Lung (tissue), 17 donors: ENCODE measurements at places on chromosomes 6 and 20. TPM values are rescaled to one million over a fixed set of nuclear protein-coding genes. Genes with fewer than 3 reads are reported as not detected.

COL19A1 gene
- 4.4 TPM for total RNA-seq

RSPO3 gene
- total RNA-seq, result 5.5 TPM

MYCT1 gene
- 17.2 TPM for total RNA-seq

FAM209A gene
- not detected for total RNA-seq

SIRPA gene
- total RNA-seq, result 79.9 TPM

SLC17A5 gene
- 19.2 TPM for total RNA-seq

THBD gene
- total RNA-seq, result 101 TPM

MYLK4 gene
- 0.86 TPM for total RNA-seq

DNA sequence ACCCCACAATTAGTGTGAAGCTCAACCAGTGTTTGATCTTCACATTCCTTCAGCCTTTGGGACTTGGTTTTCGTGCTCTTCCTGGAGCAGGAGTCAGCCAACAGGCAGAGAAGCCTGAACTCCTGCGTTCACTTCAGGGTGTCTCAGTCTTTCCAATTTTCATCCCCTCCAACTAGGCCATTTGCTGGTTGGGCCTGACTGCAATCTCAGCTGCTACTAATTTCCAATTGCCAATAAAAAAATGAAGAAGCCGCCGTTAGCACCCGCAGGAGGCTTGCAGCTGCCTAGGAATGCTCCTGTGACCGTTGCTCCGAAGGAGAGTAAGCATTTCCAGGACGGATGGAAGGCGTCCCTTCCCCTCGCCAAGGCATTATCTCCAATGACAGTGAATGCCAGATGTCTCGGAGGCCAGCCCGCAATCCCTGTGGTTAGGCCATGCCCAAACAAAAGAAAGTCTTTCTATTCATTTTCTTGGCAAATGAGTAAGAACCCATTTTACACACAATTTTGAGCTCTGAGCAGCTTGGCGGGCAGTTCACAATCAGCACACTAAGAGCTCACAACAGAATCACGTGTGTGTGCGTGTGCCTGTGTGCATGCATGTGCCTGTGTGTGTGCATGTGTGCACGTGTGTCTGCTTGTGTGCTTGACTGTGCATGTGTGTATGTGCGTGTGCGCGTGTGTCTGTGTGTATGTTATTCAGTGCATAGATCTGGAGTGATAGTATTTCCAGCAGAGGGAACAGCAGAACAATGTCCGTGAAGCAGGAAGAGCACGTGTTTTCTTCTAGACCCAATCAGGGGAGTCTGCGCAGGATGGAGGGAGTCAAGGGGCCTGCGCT, 301.2 kb downstream of the SMOC2 start:
- H3K27ac ChIP-seq, result no peak overlapping the region
- H3K27me3 ChIP-seq, result peaks cover 17% of the 10 kb centered on the region
- no peaks in the 10 kb centered on the region for H3K36me3 ChIP-seq
- DNase-seq, result no peak

- no peak overlapping the region for H3K4me3 ChIP-seq
- H3K4me1 ChIP-seq, result no peaks in the 10 kb centered on the region
- DNase-seq, result no peak
These were observed 94.8 kb upstream of the NHSL1 start for GRCh38 chr6:138593909-138594757.

- no peaks in the 10 kb centered on the region for H3K27me3 ChIP-seq
- no peak for DNase-seq
These were observed 732.1 kb downstream of the EPHA7 start for GRCh38 chr6:92687278-92687677.

DNA sequence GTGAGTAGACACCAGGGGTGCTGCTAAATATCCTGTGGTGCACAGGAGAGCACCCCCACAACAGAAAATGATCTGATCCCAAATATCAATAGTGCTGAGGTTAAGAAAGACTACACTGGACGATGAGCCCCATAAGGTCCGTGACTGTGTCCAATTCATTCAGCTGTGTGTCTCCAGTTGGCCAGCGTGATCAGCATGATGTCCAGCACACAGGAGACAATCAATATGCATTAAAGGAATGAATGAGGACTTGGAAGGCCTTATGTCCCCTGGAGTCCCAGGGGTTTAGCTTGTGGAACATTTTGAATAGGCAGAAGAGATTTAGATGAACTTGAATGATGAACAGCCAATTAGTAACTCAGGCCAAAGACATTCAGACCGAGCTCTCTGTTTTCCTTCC, 6.3 kb downstream of the PPP1R16B start:
- H3K36me3 ChIP-seq, result no peaks in the 10 kb centered on the region
- no peak for DNase-seq
- H3K4me3 ChIP-seq, result no peak overlapping the region
- no peak overlapping the region for H3K27ac ChIP-seq

GRCh38 chr6:393391-394221, 2.1 kb downstream of the IRF4 start:
- no peaks in the 10 kb centered on the region for H3K36me3 ChIP-seq
- H3K4me1 ChIP-seq, result no peaks in the 10 kb centered on the region
- H3K27me3 ChIP-seq, result peaks cover 73% of the 10 kb centered on the region

DNA sequence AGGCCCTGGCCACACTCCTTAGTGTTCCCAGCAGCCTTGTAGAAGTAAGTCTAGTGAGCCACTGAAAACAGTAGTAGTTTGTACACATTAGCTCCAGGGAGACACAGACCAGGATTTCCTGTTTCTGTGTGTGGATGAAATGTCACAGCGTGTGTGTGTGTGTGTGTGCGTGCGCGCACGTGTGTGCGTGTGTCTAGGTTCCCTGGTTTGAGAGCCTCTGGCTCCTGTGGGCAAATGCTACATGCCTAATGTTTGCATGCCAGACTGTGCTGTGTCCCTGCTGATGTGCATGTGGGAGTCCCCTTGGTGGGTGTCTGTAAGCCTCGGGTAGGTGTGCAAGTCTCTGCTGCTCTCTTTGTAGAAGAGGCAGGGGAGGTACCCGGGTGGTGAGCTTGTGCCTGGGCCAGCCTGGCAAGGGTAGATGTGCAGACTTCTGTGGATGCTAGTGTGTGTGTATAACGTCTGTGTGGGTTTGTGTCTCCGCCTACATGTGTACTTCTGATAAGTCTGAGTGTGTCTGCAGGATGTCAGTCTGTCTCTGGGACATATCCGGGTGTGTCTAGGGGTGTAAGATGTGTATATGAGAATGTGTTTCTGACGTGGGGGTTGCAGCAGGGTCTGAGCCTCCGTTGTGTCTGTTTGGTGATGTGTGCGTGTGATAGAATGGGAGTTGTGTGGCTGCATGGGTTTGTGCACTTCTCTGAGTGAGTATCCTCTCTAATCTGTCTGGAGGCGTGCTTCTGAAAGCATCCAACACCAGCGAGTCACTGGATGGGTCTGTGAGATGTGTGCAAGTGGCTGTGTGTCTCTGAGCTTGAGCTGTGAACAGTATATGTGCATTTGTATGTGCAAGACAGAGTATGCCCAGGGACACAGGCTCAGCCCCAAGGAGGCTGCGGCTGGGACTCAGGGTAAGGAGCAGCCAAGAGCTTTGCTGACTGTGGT, 19.0 kb upstream of the TLDC2 start:
- no peaks in the 10 kb centered on the region for H3K27me3 ChIP-seq
- H3K4me3 ChIP-seq, result no peak overlapping the region
- peaks cover 13% of the 10 kb centered on the region for H3K36me3 ChIP-seq
- peaks cover 47% of the 10 kb centered on the region for H3K4me1 ChIP-seq

GRCh38 chr20:58839474-58839874, 11.2 kb downstream of the GNAS-AS1 start:
- no peak overlapping the region for H3K4me3 ChIP-seq
- no peaks in the 10 kb centered on the region for H3K4me1 ChIP-seq
- DNase-seq, result peak; percentile 62
- no peak overlapping the region for H3K27ac ChIP-seq

- no peak for DNase-seq
- H3K4me1 ChIP-seq, result no peaks in the 10 kb centered on the region
- no peak overlapping the region for H3K4me3 ChIP-seq
- no peaks in the 10 kb centered on the region for H3K27me3 ChIP-seq
- no peaks in the 10 kb centered on the region for H3K36me3 ChIP-seq
These were observed 756.4 kb upstream of the MMS22L start for GRCh38 chr6:98039443-98039842.

DNA sequence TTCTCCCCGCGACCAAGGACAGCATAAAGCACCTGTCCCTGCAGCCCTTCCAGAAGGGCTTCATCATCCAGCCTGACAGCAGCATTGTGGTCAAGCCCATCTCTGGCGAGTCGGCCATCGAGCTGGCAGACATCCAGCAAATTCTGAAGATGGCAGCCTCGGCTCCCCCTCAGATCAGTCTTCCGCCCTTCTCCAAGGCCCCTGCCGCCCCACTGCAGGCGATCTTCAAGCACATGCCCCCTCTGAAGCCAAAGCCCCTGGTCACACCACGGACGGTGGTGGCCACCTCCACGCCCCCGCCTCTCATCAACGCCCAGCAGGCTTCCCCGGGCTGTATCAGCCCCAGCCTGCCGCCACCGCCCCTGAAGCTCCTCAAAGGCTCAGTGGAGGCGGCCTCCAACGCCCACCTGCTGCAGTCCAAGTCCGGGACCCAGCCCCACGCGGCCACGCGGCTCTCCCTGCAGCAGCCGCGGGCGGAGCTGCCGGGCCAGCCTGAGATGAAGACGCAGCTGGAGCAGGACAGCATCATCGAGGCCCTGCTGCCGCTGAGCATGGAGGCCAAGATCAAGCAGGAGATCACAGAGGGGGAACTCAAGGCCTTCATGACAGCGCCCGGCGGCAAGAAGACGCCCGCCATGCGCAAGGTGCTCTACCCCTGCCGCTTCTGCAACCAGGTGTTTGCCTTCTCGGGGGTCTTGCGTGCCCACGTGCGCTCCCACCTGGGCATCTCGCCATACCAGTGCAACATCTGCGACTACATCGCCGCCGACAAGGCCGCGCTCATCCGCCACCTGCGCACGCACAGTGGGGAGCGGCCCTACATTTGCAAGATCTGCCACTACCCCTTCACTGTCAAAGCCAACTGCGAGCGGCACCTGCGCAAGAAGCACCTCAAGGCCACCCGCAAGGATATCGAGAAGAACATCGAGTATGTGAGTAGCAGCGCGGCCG, 83.3 kb downstream of the SSR1 start:
- peaks cover 2% of the 10 kb centered on the region for H3K4me1 ChIP-seq
- H3K4me3 ChIP-seq, result no peak overlapping the region
- no peak overlapping the region for H3K27ac ChIP-seq
- peaks cover 67% of the 10 kb centered on the region for H3K36me3 ChIP-seq
- DNase-seq, result no peak

DNA sequence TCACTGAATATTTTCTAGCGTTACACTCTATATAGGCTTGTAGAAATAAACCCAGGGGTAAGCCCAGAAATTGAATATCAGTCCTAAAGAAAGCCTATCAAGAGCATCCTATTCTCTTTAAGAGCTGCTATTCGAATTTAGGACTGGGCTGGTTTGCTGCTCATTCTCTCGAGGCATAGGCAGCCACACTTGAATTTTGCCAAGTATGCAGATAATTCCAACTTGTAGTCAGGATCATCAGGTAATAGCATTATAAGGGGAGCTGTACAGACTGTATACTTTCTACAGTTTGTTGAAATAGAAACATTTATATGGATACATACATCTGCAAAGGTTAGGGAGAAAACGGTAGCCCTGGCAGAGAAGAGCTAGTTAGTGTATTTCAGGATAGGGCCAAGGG, 2.1 kb upstream of the ZBTB2 start:
- H3K4me1 ChIP-seq, result peaks cover 26% of the 10 kb centered on the region
- no peaks in the 10 kb centered on the region for H3K27me3 ChIP-seq
- no peak overlapping the region for H3K27ac ChIP-seq
- no peak for DNase-seq

GRCh38 chr6:167645368-167645767, 181.3 kb upstream of the AFDN start:
- H3K27me3 ChIP-seq, result no peaks in the 10 kb centered on the region
- H3K4me3 ChIP-seq, result no peak overlapping the region
- H3K27ac ChIP-seq, result no peak overlapping the region
- no peaks in the 10 kb centered on the region for H3K4me1 ChIP-seq
- no peak for DNase-seq

- H3K4me3 ChIP-seq, result no peak overlapping the region
- H3K36me3 ChIP-seq, result no peaks in the 10 kb centered on the region
- no peak for DNase-seq
- H3K27me3 ChIP-seq, result no peaks in the 10 kb centered on the region
These were observed 166.9 kb upstream of the SALL4 start for GRCh38 chr20:51969191-51969590.

- H3K4me1 ChIP-seq, result peaks cover 6% of the 10 kb centered on the region
- no peak overlapping the region for H3K4me3 ChIP-seq
- H3K36me3 ChIP-seq, result no peaks in the 10 kb centered on the region
- no peak overlapping the region for H3K27ac ChIP-seq
- DNase-seq, result no peak
These were observed 62.6 kb upstream of the STMND1 start for GRCh38 chr6:17039266-17039665.

- H3K36me3 ChIP-seq, result no peaks in the 10 kb centered on the region
- H3K27ac ChIP-seq, result no peak overlapping the region
- no peaks in the 10 kb centered on the region for H3K4me1 ChIP-seq
- no peak for DNase-seq
- no peaks in the 10 kb centered on the region for H3K27me3 ChIP-seq
- no peak overlapping the region for H3K4me3 ChIP-seq
These were observed 37.9 kb upstream of the SLC23A2 start for GRCh38 chr20:5039255-5039657.

- H3K27ac ChIP-seq, result no peak overlapping the region
- no peaks in the 10 kb centered on the region for H3K36me3 ChIP-seq
- H3K27me3 ChIP-seq, result no peaks in the 10 kb centered on the region
These were observed 137.2 kb downstream of the BACH2 start for GRCh38 chr6:90159452-90159851.

GRCh38 chr6:7540595-7540994, 876 bp upstream of the DSP start:
- peaks cover 22% of the 10 kb centered on the region for H3K27me3 ChIP-seq
- H3K36me3 ChIP-seq, result no peaks in the 10 kb centered on the region
- peak; percentile 50 for DNase-seq
- H3K27ac ChIP-seq, result no peak overlapping the region
- peaks cover 13% of the 10 kb centered on the region for H3K4me1 ChIP-seq

DNA sequence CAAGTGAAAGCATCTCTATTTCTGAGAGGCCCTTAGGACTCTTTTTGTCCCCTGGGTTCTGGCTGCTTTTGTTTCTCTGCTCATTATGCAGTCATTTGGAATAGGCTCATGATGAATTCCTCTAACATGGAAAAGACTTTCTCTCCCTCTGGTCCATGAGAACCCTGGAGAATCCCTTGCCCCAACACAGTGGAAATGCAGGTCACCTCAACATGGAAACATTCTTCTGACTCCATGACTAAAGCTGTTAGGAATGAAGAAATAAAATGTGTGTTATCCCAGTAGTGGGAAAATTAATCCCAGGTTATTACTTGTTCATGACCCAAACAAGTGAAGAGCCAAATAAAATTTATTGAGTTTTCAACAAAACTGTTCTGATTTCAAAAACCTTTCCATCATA, 458.6 kb downstream of the EPM2A start:
- H3K27me3 ChIP-seq, result no peaks in the 10 kb centered on the region
- no peaks in the 10 kb centered on the region for H3K36me3 ChIP-seq
- H3K4me1 ChIP-seq, result no peaks in the 10 kb centered on the region
- no peak for DNase-seq
- H3K27ac ChIP-seq, result no peak overlapping the region
- no peak overlapping the region for H3K4me3 ChIP-seq

- H3K27me3 ChIP-seq, result no peaks in the 10 kb centered on the region
- H3K36me3 ChIP-seq, result no peaks in the 10 kb centered on the region
- no peak for DNase-seq
- H3K27ac ChIP-seq, result no peak overlapping the region
- H3K4me3 ChIP-seq, result no peak overlapping the region
- peaks cover 3% of the 10 kb centered on the region for H3K4me1 ChIP-seq
These were observed 2.0 kb upstream of the SDC4 start for GRCh38 chr20:45350217-45350616.
